ENCODE measurements at places on chromosomes 1 and 21. TPM values are rescaled to one million over a fixed set of nuclear protein-coding genes. Genes with fewer than 3 reads are reported as not detected.

DNA sequence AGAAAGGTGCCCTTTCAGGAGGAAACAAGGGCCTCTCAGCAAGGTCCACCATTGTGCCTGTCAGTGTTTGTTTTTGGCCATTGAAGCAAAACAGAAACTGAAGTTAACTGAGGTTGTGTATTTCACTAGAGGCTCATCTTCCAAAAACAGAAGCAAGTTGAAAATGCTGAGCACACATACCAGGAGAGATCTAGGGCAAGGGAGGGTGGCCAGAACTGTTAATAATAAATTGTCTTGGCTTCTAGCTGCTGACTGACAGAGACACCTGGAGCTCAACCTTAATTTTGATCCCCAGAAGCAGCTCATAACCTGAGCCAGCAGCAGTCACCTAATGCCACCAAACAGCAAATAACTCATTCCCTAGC, 5.2 kb downstream of the AGMAT start:
- DNase-seq = no peak

DNA sequence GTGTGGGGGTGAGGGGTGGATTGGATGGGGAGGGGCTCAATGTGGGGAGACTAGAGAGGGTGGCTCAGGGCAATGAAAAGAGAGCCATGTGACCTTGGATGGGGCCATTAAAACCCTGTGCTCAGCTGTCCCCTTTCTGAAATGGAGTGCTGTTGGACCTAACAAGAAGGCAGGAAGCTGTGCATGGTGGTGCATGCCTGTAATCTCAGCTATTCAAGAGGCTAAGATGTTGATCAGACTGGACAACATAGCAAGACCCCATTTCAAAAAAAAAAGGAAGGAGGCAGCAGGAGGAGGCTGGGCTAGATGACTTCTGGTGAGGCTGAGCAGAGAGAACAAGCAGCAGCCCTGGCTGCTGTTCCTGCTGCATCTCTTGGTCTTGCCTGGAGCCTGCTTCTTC, 7.0 kb downstream of the OPRD1 start:
- no peak for DNase-seq

GRCh38 chr1:40757084-40757483, 26.5 kb upstream of the KCNQ4 start:
- DNase-seq = no peak

DNA sequence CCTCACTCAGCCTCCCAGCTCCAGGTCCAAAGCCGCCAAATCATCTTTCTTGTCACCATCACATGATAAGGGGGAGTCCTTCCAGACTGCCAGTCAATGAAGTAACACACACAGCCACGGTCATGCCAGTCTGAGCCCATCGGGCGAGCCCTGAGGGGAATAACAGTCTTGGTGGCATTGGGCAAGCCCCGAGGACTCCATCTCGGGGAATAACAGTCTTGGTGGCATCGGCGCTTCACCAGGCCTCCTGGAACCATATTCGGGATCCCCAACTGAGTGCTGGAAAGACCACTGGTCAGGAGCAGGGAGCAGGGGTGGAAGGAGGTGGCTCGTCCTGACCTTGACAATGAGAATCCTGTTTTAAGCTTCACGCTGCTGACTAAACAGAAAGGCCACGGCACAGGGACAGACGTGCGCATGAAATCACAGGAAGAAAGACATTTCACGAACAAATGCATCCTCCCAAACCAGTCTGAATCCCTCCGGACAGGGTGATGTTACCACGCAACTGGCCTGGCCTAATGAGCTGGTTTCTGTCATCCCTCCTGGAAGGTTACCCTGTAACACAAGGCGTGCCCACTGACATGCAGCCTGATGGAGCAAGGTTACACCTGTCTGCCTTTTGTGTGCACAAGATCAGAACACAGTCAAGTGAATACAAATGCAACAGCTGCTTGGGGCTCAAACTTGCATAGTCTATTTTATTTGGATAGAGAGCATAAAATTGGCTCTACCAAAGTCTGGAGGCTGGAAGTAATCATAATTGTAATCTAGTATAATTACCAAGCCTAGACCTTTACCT, 517.4 kb downstream of the KIF26B start:
- no peak for DNase-seq

GRCh38 chr1:85116856-85117255, 68.6 kb upstream of the MCOLN3 start:
- DNase-seq = no peak

GRCh38 chr1:160354388-160354985, 11.3 kb downstream of the NCSTN start:
- no peak for DNase-seq

DNA sequence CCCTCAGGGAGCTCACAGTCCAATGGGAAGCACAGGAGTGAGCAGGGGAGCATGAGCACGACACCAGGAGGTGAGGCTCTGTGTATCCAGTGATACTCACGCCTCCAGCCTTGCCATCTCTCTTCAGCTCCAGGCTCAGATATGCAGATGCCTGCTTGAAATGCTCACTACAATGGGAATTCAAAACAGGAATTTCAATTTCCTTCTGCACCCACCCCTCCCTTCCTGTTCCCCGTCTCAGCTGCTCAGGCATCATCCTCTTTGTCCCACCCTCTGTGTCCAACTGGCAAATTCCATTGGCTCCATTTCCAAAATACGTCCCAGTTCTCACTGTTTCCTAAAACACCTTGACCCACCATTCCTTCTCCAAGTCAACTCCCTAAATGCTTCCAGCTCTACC, 58.9 kb downstream of the FBXO2 start:
- no peak for DNase-seq

- no peak for DNase-seq
These were observed 3.1 kb upstream of the TDRD5 start for GRCh38 chr1:179588425-179589024.

- no peak for DNase-seq
These were observed 53.5 kb upstream of the BACH1 start for GRCh38 chr21:29245104-29245643.

GRCh38 chr1:37697737-37698136, 5.4 kb downstream of the CDCA8 start:
- no peak for DNase-seq

DNA sequence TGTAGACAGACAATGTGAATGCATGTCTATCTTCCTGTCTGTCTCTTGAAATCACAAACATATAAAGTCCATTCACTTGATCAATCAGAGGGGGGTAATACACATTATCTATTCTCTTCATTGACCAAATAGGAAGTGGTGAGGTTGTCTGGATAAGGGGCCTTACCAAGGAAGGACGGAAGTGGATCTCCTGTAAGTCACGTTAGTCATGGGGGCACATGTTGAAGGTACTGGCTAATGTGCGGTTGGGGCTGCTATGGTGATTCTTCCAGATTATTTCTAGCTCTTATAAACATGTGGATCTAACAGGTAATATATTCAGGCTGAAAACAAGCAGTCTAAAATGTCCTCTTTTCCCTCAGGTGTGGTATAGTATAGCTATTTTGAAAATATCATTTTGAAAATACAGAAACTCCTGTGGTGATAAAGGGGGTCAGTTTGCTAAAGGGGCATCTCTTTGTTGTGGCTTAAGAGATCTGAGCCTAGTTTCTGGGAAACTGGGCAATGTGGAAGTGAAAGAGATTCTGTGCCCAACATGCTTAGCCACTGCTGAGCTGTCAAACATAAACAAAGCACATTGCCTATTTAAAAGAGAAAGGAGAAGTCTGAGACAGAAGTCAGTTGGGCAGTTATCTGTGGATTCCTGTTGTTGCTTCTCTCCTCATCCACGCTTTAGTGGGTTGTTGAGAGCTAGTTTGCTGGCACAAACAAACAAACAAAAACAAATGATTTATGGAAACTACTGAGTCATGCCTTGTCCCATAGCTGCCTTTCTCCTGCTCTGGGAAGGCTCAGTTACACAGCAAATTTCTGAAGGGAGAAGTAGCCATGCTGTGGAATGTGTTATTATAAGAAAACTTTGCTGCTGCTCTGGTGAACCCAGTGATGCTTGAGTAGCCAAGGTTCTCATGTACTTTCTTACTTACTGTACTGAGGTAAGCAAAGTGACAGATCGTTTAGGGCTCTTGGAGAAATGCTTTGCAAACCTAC, 166.9 kb downstream of the HLX start:
- DNase-seq = no peak

DNA sequence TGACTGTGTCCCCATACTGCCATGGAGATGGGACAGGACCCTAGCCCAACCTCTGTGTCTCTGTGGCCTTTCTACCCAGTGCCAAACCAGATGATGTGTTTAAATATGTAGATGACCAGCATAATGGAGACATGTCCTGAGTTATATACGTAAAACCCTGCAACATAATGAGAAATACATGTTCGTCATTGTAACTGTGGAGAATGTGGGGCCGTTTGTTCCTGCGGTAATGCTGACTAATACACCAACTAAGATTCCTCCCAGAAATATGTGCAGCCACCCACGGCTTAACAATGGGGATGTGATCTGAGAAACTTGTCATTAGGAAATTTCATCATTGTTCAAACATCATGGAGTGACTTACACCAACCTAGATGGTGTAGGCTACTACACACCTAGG, 71.7 kb upstream of the SIM2 start:
- DNase-seq = no peak

Gene ASPM
- polyA plus RNA-seq = 25.9 TPM

Gene FMOD
- polyA plus RNA-seq = 37.1 TPM

Gene ATP6V1G3
- polyA plus RNA-seq = 4.9 TPM

Gene HMCN1
- polyA plus RNA-seq = 78.0 TPM

Gene FBLIM1
- 47.5 TPM for polyA plus RNA-seq

Measured in left renal pelvis (tissue), 4 donors.